Cortex of kidney (tissue), 1 donor: ENCODE measurements at places on chromosomes 4 and X.

GRCh38 chr4:109434007-109434971 lies 674 bp downstream of the SEC24B start:
- no peak for DNase-seq

DNA sequence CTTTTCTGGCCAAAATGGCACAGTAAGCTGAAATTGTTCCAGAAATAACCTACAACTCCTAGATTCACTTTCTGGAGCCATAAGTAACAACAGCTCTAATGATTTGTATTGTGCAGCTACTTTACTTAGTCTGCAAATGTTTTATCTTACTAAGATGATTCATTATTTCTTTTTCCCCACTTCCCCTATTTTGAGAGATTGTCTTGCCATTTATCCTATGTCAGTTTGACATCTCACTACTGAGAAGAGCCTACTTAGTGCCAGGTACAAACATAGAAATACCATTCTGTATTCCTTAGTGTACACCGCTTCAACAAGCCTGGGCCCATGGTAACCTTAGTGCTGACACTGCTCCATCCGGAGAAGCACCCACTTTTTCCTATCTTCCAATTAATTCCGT lies 13.8 kb upstream of the STK26 start:
- no peak for DNase-seq

- DNase-seq, result no peak
Measured at GRCh38 chr4:37797374-37797773, 29.1 kb upstream of the PGM2 start.

DNA sequence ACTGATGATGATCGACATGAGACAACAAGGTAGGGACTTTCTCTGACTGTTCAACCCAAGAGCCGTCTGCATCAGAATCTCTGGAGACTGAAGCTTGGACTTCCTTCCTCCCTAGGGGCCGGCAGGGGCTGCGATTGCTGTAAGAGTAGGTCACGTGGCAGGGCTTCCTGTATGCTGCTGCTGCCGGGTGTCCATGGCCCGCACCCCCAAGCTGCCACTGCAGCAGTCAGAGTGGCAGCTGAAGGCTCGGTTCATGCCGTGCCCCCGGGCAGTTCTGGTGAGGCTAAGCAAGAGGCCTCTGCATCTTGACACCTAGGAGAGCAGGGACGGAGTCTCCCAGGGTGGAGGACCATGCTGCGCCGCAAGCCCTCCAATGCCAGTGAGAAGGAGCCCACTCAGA lies at the start of gene SASH3:
Gene SASH3 (plus strand): TSS at position 203 of the 400 bp plus-strand sequence. CDS start 149 bp downstream, at position 352.
- no peak for DNase-seq

DNA sequence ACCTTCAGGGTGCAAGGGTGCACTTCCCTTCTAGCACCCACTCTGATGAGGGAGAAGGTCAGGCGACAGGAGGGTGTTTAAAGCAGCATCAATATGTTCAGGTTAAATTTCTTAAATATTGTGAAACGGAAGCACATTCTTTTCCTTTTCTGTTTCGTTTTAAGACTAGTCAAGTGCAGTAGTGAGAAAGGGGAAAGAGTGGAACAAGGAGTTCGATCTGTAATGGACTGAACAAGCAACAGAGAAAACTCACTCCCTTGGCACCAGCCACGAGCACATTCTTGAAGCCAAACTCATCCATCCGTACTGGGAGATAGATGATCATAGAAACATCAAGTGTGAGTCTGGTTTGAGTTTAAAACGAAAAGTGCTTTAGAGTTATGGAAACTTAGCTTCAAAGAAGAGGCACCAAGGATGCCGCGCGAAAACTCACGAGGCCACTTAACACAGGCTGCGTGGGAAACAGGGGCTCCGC lies 815 bp downstream of the FAM53A start:
- DNase-seq, result no peak

DNA sequence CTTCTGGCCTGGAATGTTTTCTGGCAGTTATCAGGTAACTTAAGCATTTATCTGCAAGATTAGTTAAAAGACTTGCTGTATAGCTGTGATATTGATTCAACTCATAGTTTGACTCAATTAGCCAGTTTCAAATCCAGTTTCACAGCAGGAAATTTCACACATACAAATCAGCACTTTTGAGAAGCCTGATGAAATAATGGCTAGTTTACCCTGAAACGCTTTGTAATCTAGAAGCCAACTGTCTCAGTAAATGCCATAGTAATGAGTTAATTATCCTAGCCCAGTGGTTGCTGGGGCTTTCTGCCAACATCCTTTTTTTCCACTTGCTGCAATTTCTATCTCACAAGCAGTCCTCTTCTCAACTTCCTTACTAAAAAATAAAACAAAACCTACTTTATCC lies 53.1 kb downstream of the ARHGEF38 start:
- DNase-seq, result no peak

GRCh38 chr4:88524171-88524570 lies 595 bp upstream of the PYURF start:
- no peak for DNase-seq

DNA sequence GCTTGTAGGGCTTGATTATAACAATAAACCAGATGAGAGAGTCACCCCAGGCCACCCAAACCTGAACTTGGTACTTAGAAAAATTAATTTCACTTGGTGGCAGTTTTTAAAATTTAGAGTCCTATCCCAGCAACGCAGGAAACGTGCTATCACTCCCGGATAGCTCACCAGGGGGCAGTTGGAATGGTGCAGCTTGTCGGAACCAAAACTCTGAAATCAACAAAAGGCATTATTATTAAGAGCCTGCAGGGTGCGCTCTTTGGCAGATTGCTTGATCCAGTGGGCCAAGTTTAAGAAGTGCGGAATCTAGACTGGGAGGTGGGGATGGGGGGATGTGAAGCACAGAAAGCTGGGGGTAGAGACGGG lies 2.4 kb downstream of the FRAS1 start:
- no peak for DNase-seq

- no peak for DNase-seq
Measured at GRCh38 chr4:111854494-111855087, 290.7 kb upstream of the FAM241A start.

GRCh38 chrX:14095702-14096101 lies 66.0 kb upstream of the GEMIN8 start:
- no peak for DNase-seq

GRCh38 chrX:150203248-150203645 lies 159.9 kb upstream of the MAMLD1 start:
- no peak for DNase-seq

DNA sequence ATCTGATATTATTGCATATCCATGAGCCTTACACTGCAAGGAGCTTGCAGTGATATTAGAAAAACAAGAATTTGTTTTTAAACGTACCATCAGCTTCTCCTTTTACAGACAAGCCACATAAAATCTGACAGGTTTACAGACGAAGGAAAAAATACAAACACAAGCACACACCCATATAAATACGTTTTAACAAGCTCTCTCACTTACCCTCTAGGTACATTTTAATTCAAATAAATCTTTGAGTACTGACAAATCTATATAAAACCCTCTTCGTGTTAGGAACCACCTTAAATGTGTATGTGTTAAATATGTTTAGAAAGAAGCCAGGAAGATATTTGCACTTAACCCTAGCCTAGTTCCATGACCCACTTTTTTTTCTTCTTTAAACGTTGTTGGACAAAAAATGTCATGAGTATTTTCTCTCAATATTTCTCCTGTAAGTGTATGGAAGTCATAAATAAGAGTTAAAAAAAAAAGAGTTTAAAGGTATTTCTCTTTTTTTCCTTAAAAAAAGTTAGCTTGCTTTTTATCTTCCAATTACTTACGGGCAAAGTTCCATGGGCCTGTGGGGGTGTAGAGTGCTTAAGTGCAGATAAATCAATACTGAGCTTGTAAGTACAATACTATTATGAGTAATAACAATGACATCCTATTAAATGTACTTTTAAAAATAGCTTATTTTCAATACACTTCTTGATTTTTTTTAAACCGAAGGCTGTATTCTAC lies 1.5 kb downstream of the ARAP2 start:
- no peak for DNase-seq

GRCh38 chr4:149166876-149167275 lies 648.8 kb downstream of the IQCM start:
- no peak for DNase-seq

GRCh38 chr4:2745981-2746806 lies 9.9 kb downstream of the TNIP2 start:
- no peak for DNase-seq

DNA sequence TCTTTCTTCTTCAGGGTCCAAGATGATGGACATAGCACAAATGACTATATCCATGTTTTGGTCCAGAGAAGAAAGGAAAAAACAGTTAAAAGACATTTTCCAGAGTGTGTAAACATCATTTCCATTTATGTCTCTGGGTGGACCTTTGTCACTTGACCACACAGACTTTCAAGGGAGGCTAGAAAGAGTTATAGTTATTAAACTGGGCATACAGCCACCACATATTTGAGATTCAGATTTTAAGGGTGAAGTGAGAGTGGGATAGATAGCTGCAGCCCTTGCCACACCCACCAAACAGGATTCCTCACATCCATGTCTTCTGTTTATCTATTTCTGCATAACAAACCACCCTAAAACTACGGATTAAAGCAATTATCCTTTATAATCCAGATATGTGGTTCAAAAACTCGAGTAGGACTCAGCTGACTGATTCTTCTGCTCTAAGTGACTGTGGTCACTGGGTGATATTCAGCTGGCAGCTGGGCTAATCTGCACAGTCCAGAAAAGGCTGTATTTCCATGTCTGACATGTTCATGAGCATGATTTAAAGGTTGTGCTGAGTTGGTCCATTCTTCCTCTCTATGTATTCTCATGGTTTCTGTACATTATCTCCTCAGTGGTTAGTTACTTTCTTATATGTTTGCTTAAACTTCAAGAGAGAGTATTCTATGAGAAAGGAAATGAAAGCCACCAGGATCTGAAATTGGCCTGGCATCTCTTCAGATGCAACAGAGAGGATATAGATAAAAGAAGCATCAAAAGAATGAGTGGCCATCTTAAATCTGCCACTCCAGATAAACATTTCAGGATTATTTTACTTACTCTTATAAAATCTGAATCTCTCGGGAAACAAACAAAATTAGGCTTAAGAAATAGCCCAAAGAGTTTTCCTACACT lies 459.8 kb upstream of the CTSO start:
- DNase-seq, result no peak

DNA sequence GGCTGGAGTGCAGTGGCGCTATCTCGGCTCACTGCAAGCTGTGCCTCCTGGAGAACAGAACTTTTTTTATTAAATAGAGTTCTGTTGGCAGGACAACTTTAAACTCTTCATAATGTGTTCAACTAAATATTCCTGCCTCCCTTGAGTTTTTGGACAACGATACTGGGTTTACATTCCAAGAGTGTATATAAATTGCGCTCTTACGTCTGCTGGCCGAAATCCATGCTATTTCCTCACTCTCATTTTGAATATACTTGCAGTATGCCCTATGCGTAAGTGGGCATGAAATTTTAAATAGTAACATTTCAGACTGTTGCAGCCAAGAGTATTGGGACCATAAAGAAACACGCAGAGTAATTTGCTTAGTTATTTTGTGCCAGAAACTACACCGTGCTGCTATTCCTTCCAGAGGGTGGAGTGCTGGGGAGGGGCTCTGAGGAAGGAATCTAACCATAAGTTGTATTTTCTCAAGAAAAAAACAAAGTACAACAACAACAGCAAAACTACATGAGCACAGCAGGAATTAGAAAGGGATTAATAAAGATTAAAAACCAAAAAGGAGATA lies 480.0 kb downstream of the NLGN4X start:
- no peak for DNase-seq

- no peak for DNase-seq
Measured at GRCh38 chr4:27836523-27836922, 975.9 kb downstream of the STIM2 start.

GRCh38 chr4:147590249-147590920 lies 26.8 kb upstream of the TMEM184C start:
- DNase-seq, result no peak

DNA sequence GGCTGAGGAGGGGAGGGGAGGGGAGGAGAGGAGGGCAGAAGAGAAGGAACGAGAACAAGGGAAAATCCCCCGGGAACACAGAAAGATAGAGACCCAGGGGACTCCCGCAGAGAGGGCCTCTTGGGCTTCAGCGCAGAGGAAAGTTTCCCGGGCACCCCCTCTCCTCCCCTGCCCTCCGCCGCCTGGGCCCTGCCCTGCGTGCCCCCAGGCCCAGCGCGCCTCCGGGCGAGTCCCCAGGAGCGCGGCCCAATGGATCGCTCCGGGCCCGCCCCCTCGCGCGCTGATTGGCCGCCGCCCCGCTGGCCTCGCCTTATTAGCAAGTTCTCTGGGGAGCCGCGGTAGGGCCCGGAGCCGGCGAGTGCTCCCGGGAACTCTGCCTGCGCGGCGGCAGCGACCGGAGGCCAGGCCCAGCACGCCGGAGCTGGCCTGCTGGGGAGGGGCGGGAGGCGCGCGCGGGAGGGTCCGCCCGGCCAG lies at the start of gene MSX1:
Gene MSX1 (plus strand): TSS at position 341 of the 474 bp plus-strand sequence. CDS start 235 bp downstream, outside the sequence.
- DNase-seq, result no peak

GRCh38 chr4:172813359-172813923 lies 355.2 kb upstream of the GALNT7 start:
- DNase-seq, result no peak
